ENCODE measurements at places on chromosomes 4 and X.

- no peak for DNase-seq
These were observed 69.1 kb downstream of the TET2 start for GRCh38 chr4:105215609-105216313.

DNA sequence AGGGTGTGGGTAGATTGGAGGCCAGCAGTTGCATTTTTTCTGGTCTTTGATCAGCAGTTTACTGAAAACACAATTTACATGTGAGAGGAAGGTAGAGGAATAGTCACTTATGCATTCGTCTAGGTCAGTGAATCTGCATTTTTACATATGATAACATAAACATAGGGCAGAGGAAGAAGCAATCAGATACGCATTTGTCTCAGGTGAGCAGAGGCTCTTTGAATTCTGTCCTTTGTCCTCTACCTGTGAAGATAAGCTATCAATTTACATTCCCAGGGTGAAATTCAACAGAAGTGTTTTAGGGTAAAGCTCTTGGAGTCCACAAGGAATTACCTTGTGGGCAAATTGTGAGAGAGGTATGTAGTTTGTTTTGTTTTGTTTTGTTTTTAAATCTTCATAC lies 306.5 kb downstream of the MAGEB5 start:
- DNase-seq = no peak

DNA sequence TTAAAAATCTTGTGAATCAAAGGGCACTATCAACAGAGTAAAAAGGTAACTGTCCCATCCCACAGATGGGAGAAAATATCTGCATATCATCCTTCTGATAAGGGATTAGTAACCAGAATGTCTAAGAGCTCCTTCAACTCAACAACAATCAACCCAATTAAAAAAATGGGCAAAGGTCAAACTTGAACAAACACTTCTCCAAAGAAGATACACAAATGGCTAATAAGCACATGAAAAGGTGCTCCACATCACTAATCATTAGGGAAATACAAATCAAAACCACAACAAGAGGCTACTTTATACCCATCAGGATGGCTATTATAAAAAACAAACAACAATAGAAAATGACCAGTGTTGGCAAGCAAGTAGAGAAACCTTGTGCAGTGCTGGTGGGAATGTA lies 43.3 kb downstream of the TMEM165 start:
- DNase-seq = no peak

DNA sequence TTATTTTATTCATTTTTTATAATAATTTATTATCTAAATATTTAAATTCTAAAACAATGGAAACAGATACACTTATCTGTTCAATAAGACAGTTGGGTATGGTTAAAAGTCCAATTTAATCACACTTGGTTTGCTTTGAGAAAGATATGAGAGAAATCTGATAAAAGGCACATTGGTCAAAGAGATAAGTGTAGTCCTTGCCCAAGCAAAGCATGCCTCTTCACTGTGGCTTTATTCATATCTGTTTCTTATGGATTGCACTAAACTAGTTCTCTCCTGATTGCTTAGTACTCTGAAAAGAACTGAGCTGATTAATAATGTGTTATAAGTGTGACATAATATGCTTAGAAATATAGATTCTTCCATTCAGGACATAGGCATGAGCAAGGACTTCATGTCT lies 39.8 kb downstream of the CXCL1 start:
- DNase-seq = no peak

GRCh38 chr4:1598206-1599025 lies 85.7 kb downstream of the FAM53A start:
- DNase-seq = no peak

DNA sequence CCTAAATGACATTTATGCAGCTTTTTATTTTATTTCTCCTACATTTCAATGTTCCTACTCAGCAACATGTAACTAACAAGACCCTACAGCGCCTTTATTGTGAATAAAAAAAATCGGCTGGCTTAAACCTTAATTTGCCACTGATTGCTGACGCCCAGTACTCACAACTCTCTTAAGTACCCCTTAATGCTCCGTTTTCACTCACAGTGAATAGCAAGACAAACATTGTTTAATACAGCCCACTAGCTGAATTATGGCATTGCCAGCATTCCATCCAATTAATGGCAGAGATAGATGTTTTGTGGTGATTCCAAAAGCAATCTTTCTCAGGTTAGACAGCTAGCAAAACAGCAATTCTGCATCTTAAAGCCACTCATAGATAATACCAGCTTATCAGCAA lies 61.1 kb downstream of the PPARGC1A start:
- no peak for DNase-seq

- DNase-seq = no peak
These were observed 7.8 kb upstream of the WDR1 start for GRCh38 chr4:10124167-10124930.

GRCh38 chr4:59818656-59819055 lies 1381.5 kb upstream of the ADGRL3 start:
- DNase-seq = no peak

- no peak for DNase-seq
These were observed 9.2 kb upstream of the CITED1 start for GRCh38 chrX:72314881-72315280.

- DNase-seq = no peak
These were observed at the start of gene ADH4 for GRCh38 chr4:99144070-99144469. Gene ADH4, minus strand, starts transcription at chr4:99144297. Its CDS starts 75 bp downstream, at chr4:99144222.

DNA sequence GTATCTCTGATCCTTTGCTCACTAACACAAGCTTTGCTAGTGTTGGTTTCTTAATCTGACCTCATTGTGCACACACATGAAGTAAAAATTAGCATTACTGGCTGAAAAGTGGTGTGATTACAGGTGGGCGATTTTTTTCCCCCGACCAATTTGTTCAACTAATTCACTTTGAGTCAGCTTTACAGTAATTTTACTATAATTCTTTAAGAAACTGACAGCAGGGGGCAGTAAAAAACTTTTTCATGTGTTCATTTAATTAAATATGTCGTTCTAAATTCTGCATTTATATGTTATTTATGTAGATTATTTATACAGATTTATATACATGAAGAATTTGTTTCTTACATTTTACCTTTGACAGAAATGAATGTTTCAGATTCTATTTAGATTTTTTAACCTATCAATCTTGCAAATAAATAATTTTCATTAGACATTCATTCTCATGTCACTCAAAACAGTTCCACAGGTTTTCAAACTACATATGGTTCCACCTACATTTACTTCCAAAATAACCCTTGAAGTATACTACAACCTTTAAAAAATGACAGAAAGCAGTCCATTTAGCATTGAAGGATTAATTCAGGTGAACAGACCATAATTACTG lies 17.5 kb downstream of the PALLD start:
- no peak for DNase-seq

All from effector CD4-positive, alpha-beta T cell (primary cell).